ENCODE measurements at places on chromosomes 4 and X.

- no peak for DNase-seq
Measured at GRCh38 chrX:13059637-13060499, 15.4 kb upstream of the FAM9C start.

- DNase-seq: no peak
Measured at GRCh38 chrX:57451426-57452020, 140.3 kb upstream of the ZXDB start.

DNA sequence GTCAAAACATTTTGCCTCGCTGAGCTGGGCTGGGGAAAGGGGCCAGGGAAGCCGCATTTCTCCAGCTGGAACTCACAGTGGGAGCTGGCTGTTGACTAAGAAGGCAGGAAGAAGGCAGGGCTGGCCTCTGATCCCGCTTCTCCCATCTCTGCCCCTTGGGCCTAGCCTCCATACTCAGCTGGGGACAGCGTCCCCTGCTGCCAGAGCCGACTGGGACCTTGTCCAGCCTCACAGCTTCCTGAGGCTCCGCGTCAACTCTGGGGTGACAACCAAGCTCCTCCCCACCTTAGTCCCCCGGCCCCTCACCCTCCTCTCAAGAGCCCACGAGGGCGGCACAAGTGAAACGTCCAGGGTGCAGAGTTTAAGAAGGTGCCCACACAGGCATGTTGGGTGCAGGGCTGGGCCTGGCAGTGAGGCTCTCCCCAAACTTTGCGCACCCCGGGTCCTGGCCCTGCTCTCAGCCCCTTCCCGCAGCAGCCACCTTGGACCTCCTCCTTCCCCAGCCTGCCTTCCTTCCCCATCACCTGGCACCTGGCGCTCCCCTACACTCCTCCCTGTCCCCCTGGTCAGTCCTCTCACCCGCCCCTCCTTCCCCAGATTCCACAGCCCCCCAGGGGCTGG, 100.8 kb downstream of the PSAPL1 start:
- no peak for DNase-seq

GRCh38 chrX:126723881-126724280, 95.6 kb upstream of the PRR32 start:
- DNase-seq: no peak

- no peak for DNase-seq
Measured at GRCh38 chr4:23463071-23463470, 426.8 kb downstream of the PPARGC1A start.

DNA sequence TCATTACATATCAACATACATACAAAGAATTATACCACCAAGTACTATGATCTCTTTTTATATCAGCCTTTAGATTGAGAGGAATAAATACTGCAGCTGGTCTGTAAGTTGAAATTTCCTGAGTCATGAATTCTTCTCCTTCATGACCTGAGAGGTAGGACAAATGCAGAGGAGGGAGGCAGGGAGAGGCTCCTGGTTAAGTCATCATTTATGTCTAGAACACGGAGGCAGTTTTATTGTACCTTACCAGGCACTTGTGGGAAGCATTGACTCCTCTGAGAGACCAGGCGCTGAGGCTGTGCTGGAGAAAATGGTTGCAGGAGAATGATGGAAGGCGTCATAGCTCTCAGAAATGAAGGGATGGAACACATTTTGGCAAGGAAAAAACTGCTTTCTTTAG, 12.5 kb upstream of the CASK start:
- no peak for DNase-seq

GRCh38 chrX:132776486-132777210, 181.8 kb downstream of the HS6ST2 start:
- DNase-seq: no peak

GRCh38 chr4:113784497-113785250, 23.1 kb upstream of the CAMK2D start:
- DNase-seq: no peak

All from stimulated activated CD4-positive, alpha-beta T cell treated with anti-CD3 and anti-CD28 coated beads, TNF-alpha, amount 100 ng/mL, for 4 hours (primary cell).